CD4-positive, alpha-beta T cell treated with Interleukin-15 for 1 hour (primary cell): ENCODE measurements at places on chromosomes 2 and 18.

GRCh38 chr2:47014564-47015051 lies 99.0 kb upstream of the MCFD2 start:
- DNase-seq, result no peak

GRCh38 chr2:207928079-207928478 lies 97.2 kb downstream of the PLEKHM3 start:
- no peak for DNase-seq

DNA sequence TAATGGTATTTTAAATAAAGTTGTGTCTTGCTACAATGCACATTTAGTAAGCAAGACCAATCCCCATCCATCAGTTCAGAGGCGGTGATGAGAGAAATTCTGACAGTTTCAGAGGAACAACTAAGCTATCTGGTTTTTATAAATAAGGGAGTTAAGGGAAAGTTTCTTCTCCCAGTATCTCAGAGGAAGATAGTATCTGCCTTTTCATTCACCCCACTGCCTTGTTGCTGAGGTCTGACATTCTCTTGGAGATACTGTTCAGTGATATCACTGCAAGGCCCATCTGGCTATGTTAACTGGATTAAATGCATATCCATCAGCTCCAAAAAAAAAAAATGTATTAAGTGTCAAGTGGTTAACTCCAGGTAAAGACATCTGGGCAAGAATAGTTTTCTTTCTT lies 47.9 kb downstream of the RBMS1 start:
- DNase-seq, result no peak

- DNase-seq, result no peak
These were observed 61.5 kb downstream of the ADCYAP1 start for GRCh38 chr18:965921-966758.

DNA sequence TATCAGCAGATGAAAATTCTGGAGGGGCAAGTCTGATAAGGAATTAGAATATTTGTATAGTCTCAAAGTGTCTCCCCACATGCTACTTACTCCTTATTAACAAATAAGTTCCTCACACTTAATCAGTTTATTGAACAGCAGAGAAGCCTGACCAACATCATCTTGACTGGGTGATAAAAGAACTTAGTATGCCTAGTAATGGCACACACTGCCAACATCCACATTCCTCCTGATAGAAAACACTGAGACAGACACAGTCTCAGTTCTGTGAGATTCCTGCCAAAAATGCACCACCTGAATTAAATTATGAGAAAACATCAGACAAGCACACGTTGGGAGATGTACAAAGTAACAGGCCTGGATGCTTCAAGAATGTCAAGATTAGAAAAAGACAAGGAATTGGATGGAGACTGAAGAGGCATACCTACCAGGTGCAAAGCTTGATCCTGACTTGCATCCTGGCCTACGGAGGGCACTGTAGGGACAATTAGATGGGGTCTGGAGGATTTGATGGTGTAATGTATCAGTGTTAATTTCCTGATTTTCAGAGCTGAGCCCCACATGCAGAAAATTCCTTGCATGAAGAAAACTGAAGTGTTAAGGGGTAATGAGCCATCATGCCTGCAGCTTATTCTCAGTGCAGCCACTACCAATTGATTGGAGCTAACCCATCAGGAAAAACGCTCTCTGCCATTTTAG lies 200.4 kb upstream of the SH3BP4 start:
- no peak for DNase-seq

DNA sequence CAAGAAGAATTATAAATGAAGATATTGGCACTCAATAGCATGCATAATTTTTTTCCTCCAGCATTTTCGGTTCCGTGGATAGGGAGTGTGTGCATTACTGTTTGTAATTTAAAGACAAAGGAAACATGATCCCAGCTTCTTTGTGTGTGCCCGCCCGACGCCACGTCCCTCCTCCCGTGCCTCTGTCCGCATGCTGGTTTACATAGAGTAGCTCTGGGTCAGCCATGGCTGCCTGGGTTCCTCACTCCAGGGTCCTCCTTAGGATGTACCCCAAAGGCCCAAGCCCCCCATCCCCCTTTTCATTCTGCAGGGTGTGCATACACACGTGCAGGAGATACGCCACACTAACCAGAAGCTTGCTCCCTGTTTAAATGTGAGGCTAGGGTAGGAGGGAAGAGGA lies 214.7 kb downstream of the KLHL29 start:
- DNase-seq, result no peak

GRCh38 chr2:38301340-38301968 lies 75.6 kb downstream of the ATL2 start:
- no peak for DNase-seq

DNA sequence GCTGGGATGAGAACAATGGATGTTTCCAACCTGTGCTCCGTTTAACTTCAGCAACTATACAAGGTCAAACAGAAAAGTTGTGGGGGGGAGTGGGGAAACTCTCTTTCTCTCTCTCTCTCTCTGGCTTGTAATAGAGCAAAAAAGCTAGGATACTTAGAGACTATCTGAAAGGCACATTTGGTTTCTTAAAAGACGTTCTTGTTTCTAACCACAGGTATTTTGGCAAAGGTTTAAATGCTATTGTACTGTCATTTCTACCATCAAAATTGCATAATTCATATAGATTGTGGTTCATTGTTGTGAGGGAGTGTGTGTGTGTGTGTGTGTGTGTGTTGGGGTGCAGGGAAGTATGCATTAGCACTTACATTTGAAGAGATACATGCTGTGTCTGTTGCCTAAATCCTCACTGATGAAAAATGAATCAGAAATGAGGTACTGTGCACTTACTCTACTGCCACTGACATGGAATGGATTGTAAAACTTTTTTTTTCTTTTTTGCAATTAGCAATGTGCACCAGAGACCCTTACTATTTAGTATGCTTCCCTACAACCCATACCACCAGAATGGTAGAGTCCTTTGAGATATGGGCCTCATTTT lies 841.0 kb upstream of the PIK3C3 start:
- DNase-seq, result no peak

- no peak for DNase-seq
These were observed 128.5 kb downstream of the QPCT start for GRCh38 chr2:37472959-37473358.

GRCh38 chr2:164868563-164869419 lies 27.2 kb upstream of the COBLL1 start:
- DNase-seq, result no peak

- no peak for DNase-seq
These were observed 57.6 kb downstream of the ACKR3 start for GRCh38 chr2:236627193-236627592.

- DNase-seq, result no peak
These were observed 57.8 kb upstream of the NABP1 start for GRCh38 chr2:191620144-191620543.

- DNase-seq, result no peak
These were observed 250.9 kb downstream of the MYO3B start for GRCh38 chr2:170428868-170429267.

DNA sequence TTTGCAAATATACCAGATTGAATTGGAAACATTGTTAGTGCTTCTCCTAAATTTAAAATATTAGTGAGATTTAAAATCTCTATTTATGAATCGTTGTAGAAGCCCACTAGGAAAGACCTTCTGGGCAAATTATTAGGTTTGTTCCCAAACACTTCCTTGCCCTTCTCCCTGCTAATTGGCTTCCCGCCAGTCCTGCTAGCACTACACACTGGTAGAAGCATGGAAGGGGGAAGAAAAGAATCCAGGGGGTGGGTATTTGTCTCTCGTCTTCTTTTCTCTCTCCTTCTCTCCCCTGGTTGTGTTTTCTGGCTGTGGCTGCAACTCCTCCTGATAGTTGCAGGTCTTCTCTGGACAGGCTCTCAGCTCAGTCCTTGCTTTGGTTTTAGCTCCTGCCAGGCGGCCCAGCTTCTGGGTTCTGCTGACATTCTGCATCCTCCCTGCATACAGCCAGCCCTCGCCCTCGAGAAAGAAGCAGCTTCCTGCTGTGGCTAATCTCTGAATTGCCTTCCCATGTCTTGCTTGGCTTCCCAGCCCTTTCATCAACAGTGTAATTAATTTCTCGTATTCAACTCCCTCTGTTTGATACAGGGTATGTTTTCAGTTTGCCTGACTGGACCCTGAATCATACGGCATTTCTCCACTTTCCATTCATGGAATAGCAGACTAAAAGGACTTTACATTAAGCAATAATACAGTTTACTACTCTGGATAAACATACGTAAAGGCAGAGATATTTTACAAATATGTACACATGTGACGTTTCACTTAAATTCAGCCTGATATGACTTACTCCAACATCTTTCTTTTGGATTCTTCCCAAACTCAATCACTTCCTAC lies 6.9 kb upstream of the PARD3B start:
- no peak for DNase-seq

GRCh38 chr18:37482002-37482401 lies 83.6 kb downstream of the CELF4 start:
- no peak for DNase-seq

DNA sequence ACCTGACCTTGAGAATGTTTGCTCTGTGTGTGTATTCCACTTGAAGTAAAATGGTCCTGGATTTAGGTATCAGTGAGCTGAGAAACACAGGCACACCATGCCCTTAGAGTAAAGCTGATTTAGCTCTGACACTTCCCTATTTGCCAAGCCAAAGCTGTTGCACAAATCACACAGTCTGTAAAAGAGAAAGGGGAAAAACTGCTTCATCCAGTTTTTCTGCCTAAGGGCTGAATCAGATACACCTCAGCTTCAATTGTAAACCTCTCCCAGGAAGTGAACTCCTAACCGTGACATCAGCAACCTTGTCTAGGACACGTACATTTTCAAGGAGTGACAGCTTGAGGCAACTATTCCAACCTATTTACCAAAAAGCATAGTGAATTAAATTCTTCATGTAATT lies 150.4 kb downstream of the NR4A2 start:
- no peak for DNase-seq

DNA sequence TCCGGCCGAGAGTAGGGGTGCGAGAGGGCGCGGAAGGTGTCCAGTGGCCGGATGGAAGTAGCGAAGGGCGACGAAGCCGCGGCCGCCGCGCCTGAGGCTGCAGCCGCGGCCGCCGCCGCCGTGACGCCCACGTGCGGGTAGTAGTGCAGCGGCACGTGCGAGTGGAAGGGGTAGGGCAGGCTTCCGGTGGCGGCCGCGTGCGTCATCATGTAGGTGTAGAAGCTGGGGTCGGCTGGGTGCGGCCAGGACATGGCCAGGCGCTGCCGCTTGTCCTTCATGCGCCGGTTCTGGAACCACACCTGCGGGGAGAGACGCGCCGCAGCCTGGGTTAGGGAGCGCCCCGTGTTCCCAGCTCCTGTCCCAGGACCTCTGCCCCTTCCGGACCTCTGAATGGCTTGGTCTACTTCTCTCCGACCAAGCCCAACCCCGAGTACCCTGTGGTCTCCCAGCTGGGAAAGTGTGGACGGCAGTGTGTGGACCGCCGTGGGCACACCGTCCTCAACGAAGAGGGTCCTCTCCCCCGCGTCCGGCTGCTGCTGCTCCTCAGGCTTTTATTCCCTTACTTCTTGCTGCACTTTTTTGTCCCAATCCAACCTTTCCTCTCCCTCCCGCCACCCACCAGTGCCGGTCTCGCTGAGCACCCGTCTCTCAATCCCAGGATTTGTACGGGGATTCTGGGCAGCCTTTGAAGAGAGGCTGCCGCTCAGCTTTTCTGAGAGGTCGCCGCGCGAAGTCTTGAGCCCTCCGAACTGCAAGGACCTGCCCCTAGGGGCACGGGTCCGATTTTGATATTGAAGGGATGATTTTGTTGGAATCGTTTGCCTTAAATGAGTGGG lies 3.0 kb downstream of the EVX2 start:
- DNase-seq, result no peak

- DNase-seq, result no peak
These were observed 1040.5 kb upstream of the GYPC start for GRCh38 chr2:125615438-125615837.

GRCh38 chr2:230016844-230017243 lies 51.9 kb downstream of the SLC16A14 start:
- DNase-seq, result no peak

- no peak for DNase-seq
These were observed 67.7 kb upstream of the SERPINE2 start for GRCh38 chr2:224106794-224107193.

DNA sequence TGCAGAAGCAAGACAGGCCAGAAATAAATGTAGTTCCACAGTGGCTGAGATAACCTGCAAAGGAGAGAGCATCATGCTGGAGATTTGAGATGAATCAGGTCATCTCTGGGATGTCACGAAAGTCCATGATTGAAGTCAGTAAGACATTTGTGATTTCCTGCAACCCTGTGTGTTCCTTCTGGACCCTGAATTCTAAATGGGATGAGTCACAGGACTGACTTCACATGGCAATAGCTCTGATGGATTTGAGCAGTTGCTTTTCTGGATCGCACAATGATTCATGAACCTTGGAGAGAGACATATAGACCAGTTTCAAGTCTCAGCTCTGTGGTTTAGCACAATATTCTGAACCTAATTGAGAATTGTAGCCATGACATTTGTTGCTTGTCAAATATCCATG lies 102.9 kb downstream of the TSN start:
- no peak for DNase-seq

GRCh38 chr2:227939271-227940027 lies 68.0 kb downstream of the DAW1 start:
- DNase-seq, result no peak

DNA sequence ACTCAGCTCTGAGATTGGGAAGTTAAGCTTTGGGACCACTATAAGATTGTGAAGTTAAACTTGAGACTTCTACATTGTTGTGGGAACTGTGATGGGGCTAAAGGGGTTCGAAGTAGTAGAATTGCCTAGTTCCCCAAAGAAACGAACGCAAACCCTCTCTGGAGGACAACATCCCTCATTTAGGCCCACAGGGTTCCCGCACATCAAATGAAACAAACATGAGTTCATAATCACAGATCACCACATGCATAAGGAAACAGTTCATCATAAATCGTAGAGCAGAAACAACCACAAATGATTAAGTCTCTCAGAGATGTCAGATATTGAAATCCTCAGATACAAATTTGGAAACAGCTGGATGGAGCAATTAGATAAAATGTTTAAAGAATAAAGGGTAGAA lies 55.9 kb upstream of the HPCAL1 start:
- DNase-seq, result no peak

GRCh38 chr2:49737606-49738005 lies 583.3 kb upstream of the FSHR start:
- no peak for DNase-seq

DNA sequence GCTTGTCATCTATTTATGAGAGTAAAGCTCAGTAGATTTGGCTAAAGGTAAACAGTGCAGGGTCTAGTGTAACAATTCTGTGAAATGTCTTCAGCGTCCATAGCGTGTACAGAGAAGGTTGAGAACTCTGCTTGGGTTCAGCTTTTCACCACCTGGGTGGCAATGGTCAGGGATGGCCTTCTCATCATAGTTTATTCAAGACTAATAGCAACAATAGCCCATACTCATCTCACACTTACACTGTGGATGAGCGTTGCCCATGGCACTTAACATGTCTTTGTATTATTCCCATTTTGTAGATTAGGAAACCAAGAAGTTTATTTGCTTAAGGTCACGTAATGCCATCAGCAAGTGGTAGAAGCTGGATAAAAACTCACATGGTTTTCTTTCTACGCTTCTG lies 106.8 kb upstream of the RND3 start:
- DNase-seq, result no peak

DNA sequence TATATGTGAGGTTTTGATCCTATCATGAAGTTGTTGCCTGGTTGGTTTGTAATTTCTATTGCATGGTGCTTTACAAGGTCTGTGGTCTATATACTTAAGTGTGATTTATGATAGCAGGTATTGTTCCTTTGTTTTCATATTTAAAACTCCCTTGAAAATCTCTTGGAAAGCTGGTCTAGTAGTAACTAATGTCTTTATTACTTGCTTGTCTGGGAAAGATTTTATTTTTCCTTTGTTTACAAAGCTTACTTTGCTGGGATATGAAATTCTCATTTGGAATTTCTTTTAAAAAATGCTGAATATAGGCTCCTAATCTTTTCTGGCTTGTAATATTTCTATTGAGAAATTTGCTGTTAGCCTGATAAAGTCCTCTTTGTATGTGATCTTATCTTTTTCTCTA lies 862.9 kb upstream of the NXPH2 start:
- no peak for DNase-seq
